ENCODE measurements at places on chromosomes 6 and 20.

- no peak for DNase-seq
Observed at GRCh38 chr6:41347378-41348050, 12.1 kb downstream of the NCR2 start.

DNA sequence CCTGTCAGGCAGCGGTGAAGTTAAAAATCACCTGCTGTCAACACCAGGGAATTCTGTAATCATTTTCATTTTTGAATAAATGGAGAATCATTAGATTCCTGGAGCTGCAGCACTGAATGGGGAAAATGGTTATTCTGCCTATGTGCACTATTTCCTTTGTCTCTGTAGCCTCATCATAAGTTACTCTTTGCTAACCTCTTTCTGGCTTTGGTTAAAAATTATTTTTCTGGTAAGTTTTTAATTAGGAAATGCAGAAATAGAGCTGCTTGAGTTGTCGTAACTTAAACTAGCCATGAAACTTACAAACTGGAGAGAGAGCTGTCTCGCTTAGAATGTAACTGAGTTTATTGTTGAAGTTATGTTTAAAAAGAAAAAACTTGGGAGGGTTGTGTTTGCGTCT, 28.8 kb downstream of the ZFAND3 start:
- no peak for DNase-seq

DNA sequence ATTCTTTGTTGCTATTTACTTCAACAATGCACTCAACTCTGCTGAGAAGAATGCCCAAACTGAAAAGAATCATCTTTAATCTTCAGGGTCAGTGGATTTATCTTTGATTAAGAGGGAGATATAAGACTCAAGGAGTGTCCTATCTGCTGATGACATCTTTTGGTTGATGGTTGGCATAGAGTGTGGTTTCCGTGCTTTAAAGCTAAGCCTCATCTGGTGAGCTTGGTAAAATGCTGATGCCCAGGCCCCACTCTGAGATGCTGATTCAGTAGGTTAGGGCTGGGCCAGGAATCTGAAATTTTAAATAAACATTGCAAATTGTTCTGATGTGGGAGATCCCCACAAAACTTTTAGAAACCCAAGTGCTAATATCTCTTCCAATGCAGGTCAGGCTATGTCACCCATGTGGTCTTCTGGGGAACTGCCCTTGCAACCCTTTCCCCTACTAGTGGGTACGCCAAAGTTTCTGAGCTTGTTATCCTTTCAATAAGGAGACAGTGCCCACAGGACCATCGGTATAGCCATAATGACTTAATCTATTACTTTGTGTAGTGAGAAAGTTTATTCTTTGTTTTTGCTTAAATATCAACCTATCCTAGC, 68.5 kb upstream of the ARMH2 start:
- no peak for DNase-seq

DNA sequence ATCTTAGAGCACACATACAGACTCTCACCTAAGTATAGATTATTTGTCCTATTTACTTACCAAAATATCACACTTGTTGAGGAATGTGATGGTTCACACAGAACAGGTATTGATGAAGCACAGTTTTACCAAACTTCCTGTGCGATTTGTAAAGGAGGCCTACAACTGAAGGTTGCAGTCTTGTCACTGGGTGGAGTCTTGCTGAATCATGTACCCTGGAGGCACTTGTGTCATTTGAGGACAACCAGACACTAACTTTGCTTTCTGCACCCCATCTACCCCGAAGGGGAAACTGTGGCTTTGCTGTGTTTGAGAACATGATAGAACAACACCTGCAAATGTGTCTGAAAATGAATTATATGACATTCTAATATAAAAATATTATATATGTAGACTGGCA, 32.4 kb upstream of the HINT3 start:
- DNase-seq, result no peak

DNA sequence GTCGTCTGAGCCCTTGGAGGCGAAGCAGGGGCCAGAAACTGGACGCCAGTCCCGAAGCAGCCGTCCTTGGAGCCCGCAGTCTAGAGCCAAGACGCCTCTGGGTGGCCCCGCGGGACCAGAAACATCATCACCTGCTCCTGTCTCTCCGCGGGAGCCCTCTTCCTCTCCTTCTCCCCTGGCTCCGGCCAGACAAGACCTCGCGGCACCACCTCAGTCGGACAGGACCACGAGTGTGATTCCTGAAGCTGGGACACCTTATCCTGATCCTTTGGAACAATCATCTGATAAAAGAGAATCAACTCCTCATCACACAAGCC, 416 bp downstream of the RSPH4A start:
- no peak for DNase-seq

- DNase-seq, result no peak
Observed at GRCh38 chr6:26267083-26267589, 97.9 kb upstream of the BTN3A2 start.

DNA sequence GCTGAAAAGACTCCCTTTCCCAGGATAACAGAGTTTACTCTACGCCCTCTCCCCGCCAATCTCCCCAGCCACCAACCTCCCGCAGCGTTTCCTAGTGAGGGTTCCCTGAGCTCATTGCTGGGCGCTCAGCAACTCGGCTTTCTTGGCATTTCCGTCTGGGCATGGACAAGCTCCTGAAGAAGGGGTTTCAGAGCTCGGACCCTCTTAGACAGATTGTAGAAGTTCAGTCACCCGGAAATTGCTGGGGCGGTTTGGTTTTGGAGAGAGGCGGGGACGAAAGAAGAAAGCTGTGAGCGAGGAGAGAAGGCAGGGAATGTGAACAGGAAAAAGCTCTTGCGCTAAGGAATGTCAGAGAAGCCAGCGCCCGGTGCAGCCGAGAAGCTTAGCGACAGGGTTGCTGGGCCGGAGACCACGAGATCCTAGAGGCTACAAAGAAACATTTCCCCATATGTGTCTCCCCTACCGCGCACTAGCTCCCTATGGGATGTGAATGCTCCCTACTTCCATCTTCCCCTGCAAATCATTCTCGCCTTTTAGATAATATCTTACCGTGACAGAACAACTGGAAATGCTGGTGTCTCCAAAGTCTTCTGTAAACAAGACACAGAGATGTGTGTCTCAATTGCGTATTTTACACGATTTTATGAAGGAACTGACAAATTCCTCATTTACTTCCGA, 15.8 kb downstream of the POM121L2 start:
- peak; percentile 78 for DNase-seq

Data from NCI-H524 (cell line).